ENCODE measurements at places on chromosomes 11 and 22.

DNA sequence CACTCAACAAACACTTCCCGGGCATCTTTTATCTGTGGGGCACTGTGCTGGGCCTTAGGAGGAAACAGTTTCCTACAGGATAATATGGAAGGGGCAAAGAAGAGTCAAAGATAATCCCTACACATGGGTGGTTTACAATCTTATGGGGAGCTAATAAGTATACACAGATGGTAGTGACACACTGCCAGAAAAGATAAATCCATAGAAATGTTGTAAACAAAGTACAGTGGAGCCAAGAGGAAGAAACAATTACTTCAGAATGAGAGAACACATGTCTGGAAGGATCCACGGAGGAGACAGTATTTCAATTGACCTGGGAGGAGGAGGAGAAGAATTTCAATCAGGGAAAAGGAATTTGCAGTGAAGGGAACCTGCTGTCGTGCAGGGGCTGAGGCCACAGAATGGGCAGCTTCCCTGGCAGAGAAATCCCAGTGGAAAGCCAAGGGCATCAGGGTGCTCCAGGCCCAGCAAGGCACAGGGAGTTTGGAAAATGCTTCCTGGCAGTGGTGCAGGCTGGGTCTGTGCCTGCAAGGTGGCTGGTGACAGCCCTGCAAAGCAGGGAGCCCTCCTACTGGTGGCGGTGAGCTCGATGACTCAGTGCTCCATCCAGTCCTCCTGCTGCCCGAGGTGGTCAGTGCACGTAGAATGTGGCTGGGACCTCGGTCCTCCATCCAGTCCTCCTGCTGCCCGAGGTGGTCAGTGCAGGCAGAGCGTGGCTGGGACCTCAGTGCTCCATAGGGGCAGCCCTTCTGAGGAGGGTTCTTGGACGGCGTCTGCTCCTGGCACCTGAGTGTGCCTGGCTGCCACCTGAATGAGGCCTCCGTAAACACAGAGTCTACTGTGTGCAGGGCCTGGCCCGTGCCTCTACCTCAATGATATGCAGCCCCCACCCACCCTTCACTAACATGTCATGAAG lies 444.3 kb upstream of the B3GAT1 start:
- no peak for DNase-seq

DNA sequence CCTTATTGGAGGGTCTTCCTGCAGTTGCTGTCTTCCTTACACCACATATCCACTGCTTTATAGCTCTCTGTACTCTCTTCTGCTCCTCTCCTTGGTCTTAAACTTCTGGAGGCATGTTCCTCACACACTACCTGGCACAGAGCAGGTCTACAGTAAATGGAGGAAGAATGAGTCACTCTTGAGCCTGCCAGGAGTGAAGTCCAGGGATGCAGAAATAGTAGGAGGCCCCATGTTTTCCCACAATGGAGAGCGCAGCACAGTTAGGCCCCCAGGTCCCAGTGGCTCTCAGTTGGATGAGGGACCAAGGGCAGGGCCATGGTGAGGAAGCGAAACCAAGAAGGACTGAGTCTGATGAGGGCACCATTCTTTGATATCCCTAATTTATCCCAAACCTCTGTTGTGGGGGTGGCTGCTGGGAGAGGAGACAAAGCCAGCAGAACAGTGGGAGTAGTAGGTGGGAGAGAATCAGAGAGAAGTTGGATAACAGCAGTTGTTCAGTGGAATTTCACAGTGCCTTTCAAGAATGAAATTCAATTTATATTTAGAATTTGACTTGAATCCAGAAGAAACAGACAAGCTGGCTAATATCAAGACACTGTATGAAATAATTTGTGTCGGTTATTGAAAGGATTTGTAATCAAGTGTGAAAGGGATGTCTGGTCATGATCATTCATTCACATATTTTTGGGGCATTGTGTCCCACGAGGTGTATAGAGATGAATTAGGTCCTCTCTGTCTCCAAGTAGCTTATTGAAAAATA lies 187.8 kb downstream of the HIPK3 start:
- no peak for DNase-seq

GRCh38 chr11:76459299-76459698 lies 14.5 kb downstream of the EMSY start:
- no peak for DNase-seq

DNA sequence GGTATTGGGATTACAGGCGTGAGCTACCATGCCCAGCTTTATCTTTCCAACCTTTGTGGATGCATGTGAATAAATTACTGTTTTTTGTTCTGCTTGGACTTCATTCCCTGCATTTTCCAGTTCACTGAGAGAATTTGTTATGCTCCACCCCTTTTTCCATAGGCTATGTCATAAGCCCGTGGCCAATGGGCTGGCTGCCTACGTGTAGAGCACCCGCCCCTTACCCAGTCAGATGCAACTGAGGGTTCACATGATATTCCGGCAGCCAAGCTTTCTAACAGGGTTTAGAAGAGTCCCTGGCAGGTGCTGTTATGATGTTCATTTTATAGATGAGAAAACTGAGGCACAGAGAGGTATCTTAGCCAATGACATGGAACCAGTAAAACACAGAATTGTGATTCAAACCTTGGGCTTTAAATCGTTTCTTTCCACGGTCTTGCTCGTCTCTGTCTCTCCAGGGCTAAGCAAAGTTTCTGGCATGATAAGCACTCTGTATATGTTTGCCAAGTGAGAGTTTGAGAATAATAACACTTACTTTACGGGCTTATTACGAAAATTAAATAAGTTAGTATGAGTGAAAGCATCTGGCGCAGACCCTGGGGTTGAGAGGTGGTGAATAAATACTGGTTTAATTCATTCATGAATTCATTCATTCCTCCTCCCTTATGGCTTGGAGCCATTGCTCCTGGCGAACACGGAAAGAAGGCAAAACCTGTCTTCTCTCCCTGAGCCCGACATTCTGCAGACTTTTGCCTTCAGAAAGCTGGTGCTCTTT lies 42.4 kb upstream of the RASD2 start:
- no peak for DNase-seq

- no peak for DNase-seq
Measured at GRCh38 chr11:76885390-76886097, 24.8 kb downstream of the ACER3 start.

DNA sequence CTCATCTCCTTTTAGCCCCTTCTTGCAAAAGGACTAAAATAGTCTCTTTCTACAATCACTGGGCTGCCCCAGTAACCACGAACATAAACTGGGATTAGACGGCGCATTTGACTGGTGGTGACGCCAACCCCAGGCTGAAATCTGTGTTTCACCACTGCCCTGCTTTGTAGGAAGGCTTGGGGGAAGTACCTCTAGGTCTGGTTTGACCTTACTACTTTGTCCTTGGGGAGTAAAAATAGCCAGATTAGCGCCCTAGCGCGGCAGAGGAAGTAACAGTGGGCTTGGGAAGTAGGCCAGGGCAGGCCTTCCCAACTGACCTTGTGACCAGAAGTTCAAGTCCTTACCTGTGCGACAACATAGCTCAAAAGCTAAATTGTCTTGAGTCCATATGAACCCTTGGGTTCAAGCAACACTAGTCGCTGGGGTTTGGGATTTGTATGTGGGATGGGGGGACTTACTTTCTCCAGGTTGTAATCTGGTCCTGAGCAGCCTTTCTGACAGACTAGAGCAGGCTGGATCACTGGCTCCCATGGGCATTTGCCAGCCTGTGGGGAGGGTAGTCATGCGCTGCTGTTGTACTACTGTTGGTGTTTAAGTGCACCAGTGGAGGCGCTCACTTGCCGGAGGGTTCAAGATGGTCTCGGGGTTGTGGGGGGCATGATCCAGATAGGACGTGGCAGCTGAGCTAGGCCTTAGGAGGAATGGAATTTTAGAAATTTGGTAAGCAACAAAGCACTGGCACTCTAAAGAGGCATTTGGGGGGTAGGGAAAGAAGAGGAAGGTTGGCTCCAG lies 953 bp upstream of the PACS1 start:
- peak; percentile 46 for DNase-seq

DNA sequence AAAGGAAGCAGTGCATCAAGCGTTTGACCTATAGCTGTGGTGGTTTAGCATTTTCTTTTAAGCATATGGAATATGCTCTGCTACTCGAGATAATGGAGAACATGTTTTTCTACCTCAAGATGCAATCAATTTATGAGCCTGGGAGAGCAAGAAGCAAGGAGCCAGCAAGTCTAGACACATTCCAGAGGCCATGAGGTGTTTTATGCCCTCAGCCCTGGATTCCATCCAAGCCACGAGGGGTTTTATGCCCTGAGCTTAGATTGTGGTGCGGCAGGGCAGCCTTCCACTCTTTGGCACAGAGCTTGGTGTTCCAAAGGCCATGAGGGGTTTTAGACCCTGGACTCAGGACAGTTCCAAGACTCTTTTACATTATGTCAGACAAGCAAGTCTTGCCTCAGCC lies 11.7 kb upstream of the DNAJB13 start:
- no peak for DNase-seq

DNA sequence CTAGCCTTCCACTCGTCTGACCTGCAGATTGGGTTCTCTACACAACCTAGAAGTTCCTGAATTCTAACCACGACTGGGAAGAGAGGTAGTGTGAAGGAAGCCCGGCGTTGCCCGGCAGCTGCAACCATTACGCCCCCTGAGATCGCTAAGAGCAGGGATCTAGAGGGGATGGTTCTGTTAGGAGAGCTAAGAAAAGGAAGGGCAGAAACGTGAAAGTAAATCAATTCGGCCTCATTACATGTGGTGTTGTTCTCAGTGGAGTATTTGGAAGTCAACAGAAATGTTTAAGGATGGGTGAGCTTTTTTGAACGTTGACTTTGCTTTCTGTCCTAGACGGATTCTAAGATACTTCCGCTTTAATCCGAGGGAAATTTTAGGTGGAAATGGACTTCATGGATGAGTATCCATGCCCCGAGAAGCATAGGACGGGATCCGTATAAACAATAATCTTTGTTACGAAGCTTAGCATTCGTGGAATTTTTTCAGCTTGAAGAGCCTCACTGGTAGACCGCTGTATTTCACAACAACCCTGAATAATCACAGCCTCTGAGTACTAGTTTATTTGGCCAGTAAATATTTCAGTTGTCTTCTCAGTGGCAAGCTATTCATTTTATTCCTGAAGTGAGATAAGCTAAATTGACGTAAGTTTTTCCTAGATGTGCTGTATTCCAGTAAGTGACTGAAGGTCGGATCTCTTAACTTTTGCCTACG lies 629 bp downstream of the ATP5MG start:
- DNase-seq: no peak

DNA sequence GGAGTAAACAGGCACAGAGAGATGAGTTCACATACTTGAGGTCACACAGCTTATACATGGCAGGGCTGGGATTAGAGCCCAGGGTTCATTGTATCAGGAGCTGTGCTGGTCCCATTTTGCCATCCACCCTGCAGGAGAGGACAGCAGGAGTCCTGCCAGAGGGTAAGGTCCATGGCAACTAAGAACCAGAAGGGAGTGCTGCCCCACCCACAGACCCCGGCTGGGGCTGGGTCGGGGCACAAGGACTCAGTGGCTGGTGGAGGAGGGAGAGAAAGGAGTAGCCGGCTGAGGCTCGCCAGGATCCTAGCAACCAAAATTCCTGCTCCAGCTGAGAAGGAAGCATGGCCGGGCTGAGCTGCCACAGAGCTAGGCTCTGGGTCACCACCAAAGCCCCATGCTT lies 25.9 kb upstream of the TP53I11 start:
- DNase-seq: no peak

DNA sequence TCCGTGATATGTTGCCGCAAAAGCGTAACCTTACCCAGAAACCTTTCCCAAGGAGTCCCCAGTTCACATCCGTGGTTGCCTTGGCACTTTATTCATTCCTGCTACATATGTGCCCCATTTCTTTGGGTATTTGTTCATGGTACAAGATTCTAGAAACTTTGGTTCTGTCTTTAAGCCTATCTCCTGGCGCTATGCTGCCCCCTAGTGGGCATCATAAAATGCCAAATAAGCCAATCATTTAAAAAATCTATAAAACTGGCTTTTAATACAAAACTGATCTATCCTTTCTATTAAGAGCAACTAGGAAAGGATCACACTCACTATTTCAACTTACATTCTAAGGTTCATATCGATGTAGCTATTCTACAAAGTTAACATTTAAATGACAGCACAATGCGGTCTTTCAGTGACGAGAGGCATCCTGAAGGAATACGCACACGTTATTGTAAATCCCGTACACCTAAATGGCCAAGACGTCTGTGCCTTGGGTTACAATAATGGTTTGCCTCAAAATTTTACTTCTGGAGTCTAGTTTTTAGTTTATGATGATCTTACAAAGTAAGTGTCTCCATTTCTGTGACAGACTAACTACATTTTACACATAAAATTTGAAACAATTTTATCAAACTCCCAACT lies 16.2 kb downstream of the PIWIL3 start:
- DNase-seq: peak; percentile 56

DNA sequence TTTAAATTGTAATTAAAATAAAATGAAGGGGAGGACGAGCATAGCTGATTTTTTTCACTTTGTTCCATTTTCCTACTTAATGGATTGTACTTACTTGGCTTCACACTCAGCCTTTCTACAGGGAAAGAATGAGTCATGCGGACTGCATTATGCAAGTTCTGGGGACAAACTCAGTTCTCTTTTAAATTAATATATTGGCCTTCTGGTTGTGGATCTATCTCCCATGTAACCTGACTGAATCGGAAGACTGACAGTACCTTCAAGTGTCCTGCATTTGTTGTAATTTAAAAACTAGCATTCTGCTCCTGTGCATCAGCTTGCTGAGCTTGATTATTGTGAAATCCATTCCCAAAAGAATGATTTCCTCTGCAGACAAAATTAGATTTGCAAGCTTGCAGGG lies 12.2 kb downstream of the OR8D1 start:
- DNase-seq: no peak

- no peak for DNase-seq
Measured at GRCh38 chr22:17483688-17484372, 79.5 kb upstream of the SLC25A18 start.

DNA sequence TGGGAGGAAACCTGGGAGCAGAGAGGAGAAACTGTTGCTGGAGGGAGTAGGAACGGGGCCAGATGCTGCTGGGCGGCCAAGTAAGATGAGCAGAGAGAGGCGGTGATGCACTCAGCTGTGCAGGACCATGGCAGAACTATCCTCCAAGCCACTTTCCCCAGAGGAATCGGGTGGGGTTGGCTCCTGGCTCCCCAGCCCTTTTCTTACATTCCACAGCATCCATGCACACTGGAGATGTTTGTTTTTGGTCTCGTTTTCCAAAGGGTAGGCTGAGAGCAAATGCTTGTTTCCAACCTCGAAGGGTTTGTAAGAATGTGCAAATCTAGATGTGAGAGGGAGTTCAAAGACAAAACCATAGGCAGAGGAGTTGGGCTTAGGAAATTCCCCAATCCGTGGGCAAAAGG lies 73.2 kb downstream of the DBX1 start:
- no peak for DNase-seq

GRCh38 chr22:37427135-37427710 lies at the start of gene ELFN2:
Gene ELFN2, minus strand, starts transcription at chr22:37427479. Its CDS starts 51,945 bp downstream, at chr22:37375534.
- DNase-seq: no peak

Measured in activated naive CD4-positive, alpha-beta T cell treated with anti-CD3 and anti-CD28 coated beads, Interleukin-2, amount 50 U/mL, for 16 hours (primary cell).